ENCODE measurements at places on chromosomes 7 and 10.

DNA sequence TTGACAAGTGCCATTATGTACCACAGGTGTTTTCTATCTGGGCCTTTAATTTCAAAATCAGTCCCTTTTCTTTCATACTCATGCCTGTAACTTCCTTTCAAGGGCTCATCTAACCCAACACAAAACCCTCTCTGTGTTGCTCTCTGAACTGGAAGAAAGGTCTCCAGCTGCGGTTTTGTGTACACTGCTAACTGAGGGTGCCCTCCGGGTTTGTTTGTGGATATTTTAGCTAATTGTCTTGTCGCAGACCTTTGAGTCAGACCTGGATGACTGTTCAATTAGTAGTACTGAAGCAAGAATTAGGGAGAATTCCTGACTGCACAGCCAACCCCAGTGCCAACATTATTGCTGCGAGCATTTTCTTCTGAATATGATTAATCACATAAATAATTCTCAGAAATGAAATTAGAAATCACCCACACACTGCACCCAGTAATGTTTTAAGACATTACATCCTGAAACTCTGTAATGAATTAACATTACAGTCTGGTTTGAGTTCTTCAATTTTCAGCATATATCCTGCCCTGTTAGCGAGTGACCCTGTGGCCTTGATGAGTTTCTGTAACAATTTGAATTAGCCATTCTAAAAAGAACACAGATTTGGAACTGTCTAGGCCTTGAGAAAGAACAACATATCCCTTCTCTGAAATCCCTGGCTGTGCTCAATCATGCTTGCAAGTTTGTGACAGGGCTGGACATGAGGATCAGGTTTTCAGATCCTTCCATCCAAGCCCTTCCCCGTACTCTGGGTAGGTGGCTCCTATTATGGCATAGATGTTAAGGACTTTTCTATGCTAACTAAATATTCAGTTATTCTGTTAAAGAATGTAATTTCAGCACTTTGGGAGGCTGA, 460.1 kb downstream of the PLXDC2 start:
- DNase-seq, result no peak

DNA sequence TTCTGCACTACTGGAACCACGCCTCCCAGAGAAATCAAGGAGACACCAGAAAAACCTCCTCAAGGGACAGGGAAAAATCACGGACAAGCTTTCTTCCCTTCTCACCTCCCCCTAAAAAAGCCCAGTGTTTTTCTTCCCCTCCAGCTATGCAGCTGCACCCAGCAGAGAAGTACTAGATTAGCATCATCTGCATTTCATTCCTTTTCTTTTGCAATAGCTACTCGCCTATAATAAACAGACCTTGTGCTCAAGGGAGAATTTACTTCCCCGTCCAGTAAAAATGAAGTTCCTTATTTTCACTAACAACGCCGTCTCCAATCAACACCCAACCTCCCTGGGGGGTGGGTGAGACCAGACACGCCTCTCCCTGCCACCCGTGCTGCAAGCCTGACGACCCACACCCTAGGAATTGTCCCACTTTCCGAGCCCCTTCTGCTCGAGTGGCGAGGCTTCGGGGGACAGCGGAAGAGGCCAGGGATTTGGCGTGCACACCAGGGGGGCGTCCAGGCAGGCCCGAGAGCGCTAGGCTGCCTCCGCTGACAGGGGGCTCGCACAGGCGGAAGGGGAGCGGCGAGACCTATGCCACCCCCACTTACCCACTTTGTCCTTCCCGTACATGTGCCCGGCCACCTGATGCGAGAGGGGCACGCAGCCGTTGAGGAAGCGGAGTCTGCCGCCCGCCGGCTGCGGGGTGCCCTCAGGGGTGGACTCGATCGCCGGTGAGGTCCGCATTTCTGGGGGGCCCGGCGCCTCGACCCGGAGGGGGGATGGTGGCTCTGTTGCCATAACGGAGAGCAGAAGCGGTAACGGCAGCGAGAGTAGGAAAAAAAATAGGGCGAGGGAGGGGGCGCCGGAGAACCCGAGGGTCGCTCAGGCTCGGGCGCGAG, 625 bp downstream of the IPMK start:
- no peak for DNase-seq

DNA sequence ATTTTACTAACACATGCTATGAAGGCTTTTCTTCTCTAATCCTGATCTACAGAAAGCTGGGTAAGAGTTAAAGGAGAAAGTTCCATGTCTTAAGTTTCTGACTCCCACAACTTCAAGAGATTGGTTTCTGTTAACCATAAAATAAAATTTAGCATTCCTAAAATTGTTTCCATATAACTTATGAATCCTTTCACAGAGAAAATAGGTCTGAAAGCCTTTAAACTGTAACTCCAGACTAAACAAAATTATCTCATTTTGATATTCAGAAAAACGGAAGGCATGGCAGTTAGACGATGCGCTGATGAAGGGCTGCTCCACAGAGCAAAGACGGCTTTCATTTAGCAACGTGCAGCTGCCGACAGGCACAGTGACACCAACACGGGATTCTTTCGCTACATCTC, 133.3 kb downstream of the SLC25A13 start:
- DNase-seq, result no peak

DNA sequence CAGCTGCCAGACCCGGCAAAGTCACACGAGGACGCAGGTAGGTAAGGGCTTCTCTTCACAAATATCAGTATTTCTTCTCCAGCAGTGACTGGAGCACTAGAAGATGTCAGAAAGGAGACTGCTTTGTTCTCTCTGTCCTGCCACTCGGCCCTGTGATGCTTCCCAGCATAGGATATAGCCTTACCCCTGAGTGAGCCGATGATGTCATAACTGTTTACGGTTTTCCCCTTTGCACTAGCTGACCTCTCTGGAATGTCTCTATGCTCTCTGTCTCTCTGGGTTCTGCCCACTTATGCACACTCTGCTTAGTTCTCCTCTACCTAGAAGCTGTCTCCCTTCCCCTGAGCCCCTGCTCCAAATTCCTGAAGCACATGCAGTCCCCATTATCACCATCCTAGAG, 167.5 kb upstream of the PODXL start:
- no peak for DNase-seq

GRCh38 chr7:150688630-150689029, 3.1 kb downstream of the GIMAP2 start:
- DNase-seq, result no peak

DNA sequence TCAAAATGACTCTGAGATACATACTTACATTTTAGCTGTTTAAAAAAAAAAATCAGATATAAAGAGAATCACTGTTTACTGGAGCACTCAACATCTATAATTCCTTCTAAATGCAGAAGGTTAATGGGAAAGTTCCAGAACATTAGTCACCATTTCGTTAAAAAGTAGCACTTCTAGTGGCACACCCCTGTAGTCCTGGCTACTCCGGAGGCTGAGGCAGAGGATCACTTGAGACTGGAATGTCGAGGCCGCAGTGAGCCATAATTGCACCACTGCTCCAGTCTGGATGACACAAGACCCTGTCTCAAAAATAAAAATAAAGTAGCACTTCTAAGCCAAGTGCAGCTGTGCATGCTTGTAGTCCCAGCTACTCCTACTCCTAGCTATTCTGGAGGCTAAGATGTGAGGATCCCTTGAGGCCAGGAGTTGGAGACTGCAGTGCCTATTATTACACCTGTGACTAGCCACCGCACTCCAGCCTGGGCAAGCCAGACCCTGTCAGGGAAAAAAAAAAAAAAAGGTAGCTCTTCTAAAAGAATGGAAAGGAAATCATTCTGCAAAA, 2.2 kb downstream of the FGFBP3 start:
- DNase-seq, result no peak

- DNase-seq, result no peak
These were observed 39.0 kb downstream of the VSTM4 start for GRCh38 chr10:49076319-49076718.

- DNase-seq, result no peak
These were observed 54.3 kb downstream of the ERCC6 start for GRCh38 chr10:49484486-49485235.

DNA sequence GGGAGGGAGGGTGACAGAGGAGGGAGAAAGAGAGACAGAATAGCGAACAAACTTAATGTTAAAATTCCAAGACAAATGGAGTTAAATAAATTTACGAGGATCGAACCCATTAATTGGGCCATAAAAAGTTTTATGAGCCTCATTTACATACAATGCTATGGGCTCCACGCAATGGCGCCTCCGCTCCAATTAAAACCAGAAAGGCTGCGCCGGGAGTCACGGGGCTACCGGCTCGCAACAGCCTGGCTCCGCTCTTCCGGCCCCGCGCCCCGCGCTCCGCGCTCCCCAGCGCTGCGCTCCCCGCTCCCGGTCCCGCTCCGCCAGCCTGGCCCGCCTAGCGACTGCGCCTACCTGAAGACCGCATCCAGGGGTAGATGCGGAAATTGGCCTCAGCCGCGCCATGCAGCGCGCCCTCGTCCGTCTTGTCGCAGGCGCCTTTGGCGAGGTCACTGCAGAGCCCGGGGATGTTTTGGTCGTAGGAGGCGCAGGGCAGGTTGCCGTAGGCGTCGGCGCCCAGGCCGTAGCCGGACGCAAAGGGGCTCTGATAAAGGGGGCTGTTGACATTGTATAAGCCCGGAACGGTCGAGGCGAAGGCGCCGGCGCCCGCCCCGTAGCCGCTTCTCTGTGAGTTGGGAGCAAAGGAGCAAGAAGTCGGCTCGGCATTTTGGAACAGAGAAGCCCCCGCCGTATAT, 513 bp downstream of the HOXA7 start:
- peak; percentile 70 for DNase-seq

GRCh38 chr10:110530131-110530831, 32.6 kb downstream of the DUSP5 start:
- DNase-seq, result no peak

DNA sequence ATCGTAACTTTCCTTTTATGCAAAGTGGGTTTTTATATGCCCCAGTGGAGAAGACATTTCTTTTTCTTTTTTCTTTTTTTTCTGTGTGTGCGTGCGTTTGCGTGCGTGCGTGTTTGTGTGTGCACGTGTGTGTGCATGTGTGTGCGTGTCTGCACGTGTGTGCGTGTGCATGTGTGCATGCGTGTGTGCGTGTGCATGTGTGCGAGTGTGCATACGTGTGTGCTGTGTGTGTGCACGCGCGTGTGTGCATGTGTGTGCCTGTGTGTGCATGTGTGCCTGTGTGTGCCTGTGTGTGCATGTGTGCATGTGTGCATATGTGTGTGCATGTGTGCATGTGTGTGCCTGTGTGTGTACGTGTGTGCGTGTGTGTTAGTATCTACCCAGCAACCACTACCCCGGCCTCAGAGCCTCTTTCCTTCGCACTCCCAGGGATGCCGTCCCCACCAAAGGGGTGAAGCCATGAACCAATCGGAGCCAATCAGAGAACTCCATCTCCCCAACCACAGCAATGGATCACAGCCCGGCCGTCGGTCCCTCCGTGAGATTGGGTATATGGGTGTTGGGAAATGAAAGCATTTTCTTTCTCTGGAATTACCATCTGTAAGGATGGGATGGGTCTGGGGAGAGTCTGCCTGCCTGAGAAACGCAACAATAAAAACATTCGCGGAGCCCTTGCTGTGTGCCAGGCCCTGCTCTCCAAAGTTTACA, 92.3 kb downstream of the ELFN1 start:
- no peak for DNase-seq

DNA sequence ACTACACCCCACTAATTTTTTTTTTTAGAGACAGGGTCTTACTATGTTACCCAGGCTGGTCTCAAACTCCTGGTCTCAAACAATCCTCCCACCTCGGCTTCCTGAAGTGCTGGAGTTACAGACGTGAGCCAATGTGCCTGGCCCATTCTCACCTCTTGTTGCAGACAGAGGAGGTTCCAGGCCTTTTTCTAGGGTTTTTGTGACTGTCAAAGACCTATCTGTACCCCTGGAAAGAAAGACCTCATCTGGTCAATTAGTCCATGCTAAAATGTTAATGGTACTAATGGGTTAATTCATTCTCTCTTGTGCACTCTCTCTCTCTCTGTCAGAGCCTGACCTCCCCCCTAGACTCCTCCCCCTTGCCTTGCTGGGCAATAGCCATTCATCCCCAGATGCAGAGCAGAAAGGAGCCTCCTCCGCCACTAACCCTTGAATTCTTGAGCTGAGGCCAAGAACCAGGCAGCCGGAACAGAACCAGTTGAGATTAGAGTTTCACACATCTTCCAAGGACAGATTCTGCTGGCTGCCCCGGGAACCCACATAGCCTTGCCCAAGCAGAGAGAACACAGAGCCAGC, 209.7 kb downstream of the SKIDA1 start:
- no peak for DNase-seq

- no peak for DNase-seq
These were observed 43.2 kb downstream of the HDAC9 start for GRCh38 chr7:18538554-18539250.

- no peak for DNase-seq
These were observed 83.2 kb upstream of the COL1A2 start for GRCh38 chr7:94311515-94311914.

- DNase-seq, result no peak
These were observed at the start of gene TMEM176B for GRCh38 chr7:150799741-150800580. TMEM176B (minus strand) TSS chr7:150800364; CDS start chr7:150796569, 3,795 bp downstream.

- DNase-seq, result no peak
These were observed 57.1 kb upstream of the ITPRID1 start for GRCh38 chr7:31456646-31457368.

DNA sequence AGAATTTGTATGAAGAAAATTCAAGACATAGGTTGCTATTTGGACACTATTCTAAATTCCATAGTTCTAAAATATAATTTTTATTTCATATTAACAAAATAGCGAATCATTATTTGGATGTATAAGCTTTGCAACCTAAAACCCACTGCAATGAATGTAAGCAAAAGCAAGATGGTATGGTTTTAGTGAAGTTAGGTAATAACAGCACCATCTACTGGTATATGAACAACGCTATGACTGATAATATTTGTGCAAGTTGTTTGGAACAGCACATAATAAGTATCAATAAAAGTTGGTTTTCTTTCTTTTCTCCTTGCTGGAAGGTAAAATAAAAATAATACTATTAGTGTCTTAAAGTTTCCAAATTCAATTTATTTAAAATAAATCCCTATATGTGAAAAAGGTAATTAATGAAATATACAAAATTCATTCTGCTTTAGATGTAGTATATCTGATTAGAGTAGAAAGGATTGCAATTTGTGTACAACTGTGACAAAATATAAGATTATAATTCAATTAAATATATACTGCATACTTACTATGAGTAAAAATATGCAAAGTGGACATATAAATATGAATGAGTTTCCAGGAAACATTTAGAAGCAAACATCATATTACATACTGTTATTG, 79.0 kb upstream of the LSM8 start:
- DNase-seq, result peak; percentile 3
